Stimulated activated CD8-positive, alpha-beta memory T cell treated with anti-CD3 and anti-CD28 coated beads, Interleukin-15, amount 100 ng/mL, for 24 hours (primary cell): ENCODE measurements at places on chromosomes 7 and 10.

DNA sequence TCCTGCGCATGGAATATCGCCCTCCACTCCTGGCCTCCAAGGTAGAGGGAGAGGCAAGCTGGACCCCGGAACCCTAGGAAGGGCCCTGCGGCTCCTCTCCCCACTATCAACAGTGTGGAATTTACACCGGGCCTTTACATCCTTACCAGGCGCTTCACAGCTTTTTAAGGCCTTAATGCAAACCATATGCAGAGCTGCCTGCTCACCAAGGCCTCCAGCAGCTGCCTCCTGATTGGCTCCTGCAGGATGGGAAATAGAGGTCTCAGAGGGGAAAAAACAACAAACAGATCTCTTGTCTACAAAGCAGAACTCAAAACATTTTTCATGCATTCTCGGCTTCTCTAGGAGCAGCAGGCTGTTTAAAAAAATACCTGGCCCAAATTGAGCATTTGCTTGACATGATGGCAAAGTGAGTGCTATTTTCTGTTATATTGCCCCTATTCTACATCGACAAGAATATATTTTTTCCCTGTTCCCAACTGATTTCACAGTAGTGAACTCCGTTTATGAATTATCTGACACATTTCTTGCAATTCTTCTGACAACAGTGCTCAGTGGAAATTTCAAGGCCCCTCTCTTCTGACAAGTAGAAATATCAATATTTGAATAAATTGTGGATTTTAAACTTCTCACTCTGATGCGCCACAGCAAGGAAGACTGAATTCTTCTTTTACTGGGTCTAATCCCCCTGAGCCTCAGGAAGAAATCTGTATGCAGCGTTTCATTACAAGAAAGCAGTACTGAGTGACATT is 51.7 kb downstream of the EBF3 start:
- DNase-seq = no peak

GRCh38 chr7:156177422-156178055 is 365.3 kb upstream of the SHH start:
- no peak for DNase-seq

GRCh38 chr7:42227936-42228591 is 8.9 kb downstream of the GLI3 start:
- no peak for DNase-seq

DNA sequence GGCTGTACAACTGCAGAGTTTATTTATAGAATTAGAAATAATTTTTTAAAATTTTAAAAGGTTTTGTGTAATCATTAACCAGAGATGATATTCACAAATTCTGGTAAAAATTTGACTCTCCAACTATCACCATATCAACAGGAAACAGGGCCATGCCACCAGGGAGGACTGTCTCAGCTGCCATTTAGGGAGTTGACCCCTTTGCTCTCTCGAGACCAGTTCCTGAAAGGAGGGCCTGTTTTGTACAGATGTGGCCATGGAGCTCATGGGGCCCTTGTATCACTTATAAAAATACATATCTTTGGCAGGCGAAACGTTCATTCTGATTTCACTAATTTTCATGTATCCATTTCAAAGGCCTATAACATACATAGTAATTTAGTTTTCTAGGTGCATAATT is 20.3 kb downstream of the H2AZ2 start:
- DNase-seq = no peak

GRCh38 chr7:66237906-66238772 is 33.0 kb downstream of the TPST1 start:
- no peak for DNase-seq

GRCh38 chr7:48168159-48168558 is 3.1 kb upstream of the ABCA13 start:
- DNase-seq = no peak

DNA sequence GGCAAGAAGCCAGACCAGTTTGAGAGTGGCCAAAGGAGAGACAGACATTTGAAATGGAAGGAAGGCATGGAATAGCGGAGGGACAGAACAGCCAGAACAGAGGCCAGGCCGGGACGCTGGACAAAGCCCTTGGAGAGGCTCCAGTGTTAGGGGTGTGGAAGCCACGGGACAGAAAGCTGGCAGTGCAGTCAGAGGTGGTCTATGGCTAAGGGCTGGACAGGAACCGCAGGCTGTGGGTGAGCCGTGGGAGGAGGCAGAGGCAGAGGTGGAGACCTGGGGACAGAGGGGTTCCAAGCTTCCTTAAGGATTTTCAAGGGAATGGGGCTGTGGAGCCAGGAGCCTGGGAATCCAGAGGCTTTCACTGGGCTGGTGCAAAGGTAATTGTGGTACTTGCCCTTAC is 301.1 kb downstream of the GFRA1 start:
- DNase-seq = no peak

- DNase-seq = peak; percentile 23
Measured at GRCh38 chr7:142853739-142854371, 1.0 kb upstream of the EPHB6 start.

DNA sequence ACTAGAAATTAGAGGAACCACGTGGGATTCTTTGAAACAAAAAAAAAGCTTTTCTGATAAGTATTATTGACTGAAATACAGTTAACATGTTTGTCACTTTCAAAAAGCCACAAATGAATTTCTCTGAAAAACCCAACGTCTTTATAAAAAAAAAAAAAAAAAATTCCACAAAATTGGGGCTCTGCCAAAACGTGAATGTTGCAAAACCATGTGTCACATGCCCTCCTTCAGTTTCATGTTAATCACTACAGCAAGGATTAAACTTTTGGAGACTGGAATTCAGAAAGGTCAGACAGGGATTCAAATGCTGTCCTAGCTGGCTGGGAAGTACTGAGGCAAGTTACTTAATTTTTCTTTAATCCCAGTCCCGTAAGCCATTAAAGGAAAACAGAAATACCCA is 278.0 kb upstream of the KLF14 start:
- no peak for DNase-seq

DNA sequence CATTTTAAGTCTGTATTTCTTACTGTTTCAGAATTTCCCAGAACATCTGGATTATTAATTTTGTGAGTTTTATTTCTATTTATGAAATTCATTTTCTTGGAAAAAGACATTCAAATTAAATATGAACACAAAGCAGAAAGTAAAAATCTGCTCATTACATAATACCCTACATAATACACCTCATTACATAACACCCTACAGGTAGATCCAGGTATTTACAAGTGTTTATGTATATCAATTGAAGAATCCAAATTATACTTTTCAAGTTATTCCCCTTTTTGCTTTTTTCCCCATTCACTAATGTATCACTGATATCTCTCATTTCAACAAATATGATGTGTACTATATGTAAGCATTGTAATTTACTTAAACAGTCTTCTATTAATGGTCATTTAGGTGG is 129.1 kb downstream of the USP6NL start:
- DNase-seq = no peak

GRCh38 chr10:125995726-125996304 is 99.5 kb downstream of the FANK1 start:
- no peak for DNase-seq

DNA sequence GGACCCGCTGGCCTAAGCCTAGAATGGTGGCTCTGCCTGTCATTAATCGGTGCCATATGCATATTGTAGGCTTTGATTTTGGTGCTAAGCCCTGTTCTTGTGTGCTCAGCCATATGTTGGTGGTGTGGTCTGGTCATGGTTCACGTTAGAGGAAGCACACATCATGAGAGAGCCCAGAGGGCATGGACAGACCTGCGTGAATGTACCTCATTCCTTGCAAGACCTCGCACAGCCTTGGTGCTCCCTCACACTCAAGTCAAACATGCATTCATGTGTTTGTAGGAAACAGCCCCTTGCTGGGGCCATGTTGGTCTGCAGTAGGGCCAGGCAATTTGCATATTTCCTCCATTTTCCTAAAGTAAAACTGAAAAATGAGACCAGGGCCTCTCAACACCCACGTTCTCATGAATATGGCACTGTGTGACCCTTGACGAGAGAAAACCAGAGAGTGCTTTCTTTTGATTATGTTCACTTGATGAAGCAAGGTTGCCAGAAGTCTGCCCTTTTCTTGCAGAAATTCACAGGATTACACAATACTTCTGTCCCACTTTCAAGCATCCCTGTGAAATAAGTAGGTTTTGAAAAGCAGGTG is 268.7 kb downstream of the CELF2 start:
- DNase-seq = no peak

DNA sequence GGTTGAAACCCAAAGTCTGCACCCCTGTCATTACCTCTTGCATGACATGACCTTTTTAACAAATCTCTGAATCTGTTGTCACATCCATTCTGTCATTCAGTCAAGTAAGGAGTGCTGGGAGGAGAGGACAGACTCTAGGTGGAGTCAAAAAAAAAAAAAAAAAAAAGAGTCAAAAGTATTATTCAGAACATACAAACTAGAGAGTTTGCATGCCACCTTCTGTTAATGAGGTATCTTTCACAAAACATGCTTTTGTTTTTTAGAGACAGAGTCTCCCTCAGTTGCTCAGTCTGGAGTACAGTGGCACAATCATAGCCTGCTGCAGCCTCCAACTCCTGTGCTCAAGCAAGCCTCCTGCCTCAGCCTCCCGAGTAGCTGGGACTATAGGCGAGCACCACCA is 81.6 kb upstream of the ARMC3 start:
- no peak for DNase-seq

- no peak for DNase-seq
Measured at GRCh38 chr7:138032770-138033169, 30.9 kb upstream of the CREB3L2 start.

DNA sequence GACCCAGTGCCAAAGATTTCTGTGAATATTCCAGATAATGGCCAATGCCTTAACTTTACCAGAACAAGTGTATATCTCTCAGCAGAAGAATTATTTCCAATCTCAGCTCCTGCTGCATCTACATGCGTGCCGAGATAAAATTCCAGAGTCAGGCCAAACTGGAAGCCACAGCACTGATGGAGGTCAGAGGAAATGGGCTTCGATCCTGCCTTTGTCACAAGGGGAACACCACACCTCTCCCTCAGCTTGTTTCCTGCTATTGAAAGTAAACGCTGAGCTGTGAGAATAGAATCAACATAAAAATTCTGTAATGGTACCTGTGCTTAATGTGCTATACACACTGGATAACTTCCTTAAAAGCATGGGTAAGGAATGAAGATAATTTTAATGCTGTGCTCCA is 255.5 kb downstream of the NEBL start:
- DNase-seq = no peak

DNA sequence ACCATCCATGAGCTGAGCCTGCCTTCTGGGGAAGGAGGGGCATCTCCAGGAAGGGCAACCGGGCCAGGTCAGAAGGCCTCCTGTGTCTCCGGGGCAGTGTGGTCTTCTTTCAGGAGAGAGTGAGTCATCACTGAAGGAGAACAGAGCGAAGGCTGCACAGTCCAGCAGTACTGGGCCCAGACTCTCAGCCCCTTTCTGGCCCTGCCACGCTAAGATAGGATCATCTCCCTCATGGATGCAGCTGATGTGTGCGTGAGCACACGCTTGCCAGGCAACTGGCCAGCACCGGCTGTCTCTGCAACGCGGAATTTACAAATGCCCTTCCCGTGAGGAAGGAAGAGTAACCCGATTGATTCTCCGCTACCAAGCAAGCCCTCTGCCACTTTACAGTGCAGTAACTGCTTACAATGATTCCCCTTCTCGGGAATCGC is 328.2 kb downstream of the TNS3 start:
- DNase-seq = no peak

- DNase-seq = no peak
Measured at GRCh38 chr7:75967487-75967997, 26.9 kb downstream of the TMEM120A start.

DNA sequence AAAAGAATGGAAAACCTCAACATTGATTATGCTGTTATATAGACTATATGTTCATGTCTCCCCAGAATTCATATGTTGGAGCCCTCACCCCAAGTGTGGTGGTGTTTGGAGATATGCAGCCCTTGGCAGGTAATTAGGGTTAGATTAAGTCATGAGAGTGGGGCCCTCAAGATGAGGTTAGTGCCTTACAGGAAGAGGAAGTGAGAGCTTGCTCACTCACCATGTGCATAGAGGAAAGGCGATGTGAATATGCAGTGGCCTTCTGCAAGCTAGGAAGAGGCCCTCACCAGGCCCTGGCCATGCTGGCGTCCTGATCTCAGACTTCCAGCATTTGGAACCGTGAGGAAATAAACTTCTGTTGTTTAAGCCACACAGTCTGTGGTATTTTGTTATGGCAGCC is 14.8 kb downstream of the ZNF33A start:
- no peak for DNase-seq

GRCh38 chr7:46218461-46219200 is 297.6 kb upstream of the IGFBP3 start:
- DNase-seq = no peak

DNA sequence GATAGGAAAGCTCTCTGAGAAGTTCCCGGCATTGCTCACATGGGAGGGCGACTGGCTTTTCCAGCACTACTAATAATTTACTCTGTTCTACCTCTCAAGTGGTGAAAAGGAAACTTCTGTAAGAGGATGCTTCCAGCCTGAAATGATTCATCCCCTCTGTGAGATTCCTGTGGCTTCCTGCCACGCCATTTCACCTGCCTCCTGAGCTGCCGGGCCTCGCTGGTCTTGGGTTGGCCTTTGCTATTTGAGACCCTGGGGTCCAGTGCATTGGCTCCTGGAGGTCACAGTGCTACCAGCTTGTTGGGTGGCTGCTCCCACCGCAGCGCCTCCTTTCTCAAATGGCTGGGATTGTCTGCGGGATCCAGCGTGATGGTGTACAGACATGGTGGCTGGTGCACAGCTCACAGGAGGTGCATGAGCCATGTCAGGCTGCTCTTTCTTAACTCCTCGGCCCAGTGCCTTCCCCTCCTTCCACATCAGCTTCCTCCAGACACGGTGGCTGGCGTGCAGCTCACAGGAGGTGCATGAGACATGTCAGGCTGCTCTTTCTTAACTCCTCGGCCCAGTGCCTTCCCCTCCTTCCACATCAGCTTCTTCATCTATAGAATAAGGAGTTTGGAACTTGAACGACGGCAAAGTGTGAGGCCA is 42.9 kb upstream of the PCBD1 start:
- no peak for DNase-seq

GRCh38 chr10:48209241-48209640 is 65.3 kb downstream of the FRMPD2 start:
- no peak for DNase-seq

- DNase-seq = no peak
Measured at GRCh38 chr10:49040601-49041000, 74.7 kb downstream of the VSTM4 start.

DNA sequence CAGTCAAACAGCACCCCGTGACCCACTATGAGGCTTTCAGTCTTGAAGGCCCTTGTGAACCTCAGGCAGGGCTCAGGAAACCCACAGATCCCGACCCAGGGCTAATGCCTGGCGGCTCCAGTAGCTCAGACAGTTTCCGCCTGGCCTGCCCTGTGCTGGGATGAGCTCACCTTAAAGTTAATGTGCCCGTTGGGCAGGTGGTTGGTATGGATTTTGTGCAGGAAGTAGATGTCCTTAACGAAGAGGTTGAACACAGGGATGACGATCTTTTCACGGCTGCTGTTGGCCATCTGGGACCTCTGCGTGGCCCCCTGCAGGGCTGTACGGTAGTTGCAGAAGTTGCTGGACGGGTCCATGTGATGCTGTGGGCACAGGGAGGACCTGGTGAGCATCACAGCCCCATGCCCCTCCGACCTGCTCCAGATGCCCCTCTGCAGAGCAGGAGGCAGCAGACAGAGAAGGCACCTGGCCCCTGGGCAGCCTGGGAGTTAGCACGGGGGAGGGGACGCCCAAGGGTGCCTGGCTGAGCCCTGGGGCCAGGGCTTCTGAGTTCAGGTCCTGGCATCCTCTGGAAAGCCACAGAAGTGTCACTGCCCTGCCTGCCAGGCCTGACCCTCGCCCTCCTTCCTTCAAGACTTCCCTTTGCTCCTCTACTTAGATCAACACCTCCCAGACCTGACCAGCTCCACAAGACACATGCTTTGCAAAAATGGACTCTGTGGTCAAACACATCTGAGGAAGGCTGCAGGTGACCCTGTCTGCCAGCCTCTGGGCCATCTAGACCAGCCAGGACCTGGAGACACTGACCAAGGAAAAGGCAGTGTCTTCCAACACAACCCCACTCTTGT is 59.8 kb downstream of the CSGALNACT2 start:
- no peak for DNase-seq
